ENCODE measurements at places on chromosomes 7 and 10.

DNA sequence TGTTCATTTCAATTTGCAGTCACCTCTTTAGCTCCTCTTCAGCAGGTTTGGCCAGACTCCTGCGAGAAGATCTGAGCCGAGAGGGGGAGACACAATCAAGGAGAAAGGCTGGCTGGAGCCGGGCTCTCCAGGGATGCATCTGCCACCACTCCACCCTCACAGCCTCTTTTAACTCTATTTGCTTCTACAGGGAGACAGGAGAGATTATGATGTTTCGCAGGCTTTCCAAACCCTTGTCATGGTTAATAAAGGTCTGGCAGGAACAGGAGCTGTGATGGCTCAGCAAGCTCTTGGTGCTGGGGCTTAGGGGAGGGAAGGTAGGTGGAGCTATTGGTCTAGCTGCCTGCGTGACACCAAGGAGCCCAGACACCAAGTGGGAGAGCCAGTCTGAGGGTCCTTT, 448.1 kb upstream of the PODXL start:
- peak; percentile 3 for DNase-seq

GRCh38 chr10:27225011-27225590, 15.5 kb downstream of the ACBD5 start:
- no peak for DNase-seq

DNA sequence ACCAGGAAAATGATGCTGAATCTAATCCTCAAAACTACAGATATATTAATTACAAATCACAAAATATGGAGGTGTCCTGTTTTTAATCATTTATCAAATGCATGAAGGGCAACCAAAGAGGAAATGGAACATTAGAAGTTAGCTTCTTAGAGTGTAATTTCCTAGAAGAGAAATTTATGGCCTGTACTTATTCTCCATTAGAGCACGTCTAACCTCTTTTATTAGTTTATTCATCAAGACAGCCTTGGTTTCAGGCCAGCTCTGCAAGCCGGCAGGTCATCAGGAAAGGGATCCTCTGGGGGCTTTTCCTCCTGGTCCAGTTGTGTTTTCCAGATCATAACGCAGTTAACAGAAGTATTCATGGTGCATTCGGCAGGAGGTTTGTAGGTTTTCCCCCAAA, 517.6 kb downstream of the KCNMA1 start:
- no peak for DNase-seq

GRCh38 chr10:102211615-102212299, 14.3 kb upstream of the ELOVL3 start:
- DNase-seq = no peak

- no peak for DNase-seq
Measured at GRCh38 chr7:93461350-93461749, 113.2 kb downstream of the CALCR start.

DNA sequence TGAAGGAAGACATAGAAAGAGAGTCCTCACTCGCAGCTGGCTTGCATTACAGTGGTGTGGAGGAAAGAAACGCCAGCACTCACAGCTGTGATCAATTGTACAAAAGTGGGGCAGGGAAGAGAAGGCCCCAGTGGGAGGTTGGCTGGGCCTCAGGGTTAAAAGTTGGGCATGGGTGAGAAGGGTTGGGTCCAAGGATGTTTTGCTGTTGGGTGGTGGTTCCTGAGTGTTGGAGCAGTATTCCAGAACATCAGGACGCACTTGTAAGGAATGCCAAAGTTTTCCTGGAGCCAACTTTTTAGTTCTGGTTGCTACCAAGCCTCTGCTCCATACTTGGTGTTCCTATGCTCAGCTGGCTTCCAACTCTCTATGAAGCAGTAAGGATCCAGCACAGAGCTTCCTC, 55.4 kb upstream of the MKRN1 start:
- DNase-seq = no peak

DNA sequence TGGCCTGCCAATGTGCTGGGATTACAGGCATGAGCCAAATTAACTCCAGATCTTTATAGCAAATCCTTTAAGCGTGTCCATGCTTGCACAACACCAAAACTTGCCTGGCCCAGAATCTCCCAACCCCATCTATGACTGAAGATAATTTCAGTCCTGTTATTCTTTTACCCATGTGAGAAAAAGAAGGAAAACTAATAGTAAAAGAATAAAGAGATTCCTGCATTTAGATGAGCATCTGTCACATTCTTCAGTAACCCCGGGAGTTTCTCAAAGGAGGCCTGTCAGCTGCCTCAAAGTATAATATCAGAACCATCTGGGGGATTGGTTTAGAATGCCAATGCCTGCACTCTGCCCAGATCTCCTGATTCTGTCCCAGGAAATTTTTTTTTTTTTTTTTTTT, 158.1 kb upstream of the KMT2E start:
- DNase-seq = no peak

DNA sequence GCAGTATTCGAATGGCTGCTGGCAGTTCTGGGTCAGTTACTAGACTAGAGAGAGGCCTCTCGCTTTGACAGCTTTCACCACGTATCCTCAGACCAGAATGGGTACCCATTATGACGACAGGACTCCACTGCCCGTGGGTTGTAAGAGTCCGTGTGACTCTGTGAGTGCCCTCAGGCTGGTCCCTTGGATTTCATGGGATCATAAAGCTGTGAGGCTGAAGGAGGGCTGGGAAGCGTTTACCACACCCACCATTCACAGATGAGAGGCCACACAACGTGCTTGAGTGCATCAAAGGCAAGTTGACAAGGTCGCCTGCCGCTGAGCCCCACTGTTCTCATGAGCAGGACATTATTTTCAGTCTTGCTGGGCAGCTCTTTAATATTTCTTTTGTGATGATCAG, 87.2 kb downstream of the EZH2 start:
- no peak for DNase-seq

DNA sequence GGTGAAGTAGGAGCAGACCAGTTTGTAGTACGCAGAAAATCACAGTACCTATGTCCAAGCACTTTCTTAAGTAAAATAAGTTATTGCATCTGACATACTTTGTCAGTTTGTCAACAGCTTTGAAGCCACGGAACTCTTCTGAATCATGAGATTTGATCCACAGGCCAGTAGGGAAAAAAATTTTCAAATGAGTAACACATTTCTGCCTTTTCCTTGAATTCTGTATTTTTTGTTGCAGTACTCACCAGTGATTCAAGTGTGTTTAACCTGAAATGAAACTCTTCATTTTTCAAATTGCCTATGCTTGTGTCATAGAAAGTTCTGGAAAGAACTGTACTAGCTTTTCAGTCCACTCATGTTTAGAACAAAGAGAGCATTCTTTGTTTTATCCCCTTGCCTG, 337.7 kb downstream of the GATA3 start:
- DNase-seq = no peak

DNA sequence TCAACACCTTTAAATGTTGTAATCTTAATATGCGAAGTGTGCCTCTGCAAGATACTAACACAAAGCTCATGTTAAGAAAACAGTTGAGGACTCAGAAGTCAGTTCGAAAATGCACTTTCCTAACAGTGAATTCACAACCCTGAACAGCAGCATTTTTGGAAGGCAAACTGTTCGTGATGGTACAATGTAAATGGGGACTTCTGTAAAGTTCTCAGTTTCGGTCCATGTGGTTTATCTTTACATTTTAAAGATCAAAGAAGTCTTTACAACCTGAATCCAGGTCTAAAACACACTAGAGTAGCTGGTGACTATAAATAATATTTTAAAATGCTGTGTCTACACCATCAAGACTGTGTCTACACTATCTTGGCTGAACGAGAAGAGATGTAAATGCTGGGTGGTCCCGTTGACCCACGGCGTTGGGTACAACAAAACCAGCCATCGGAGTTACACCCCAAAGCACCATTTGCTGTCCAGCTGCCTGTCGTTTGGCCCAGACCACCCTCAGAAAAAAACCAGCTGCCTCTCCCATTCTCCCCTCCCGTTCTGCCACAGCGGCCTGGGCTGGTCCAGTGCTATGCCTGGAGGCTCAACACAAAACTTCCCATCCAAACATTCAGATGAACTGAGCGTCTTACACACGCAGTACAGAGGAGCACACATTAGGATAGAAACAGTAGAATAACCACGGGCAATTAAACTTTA, 42.9 kb downstream of the MKI67 start:
- DNase-seq = no peak

- no peak for DNase-seq
Measured at GRCh38 chr7:133135451-133135850, 53.6 kb upstream of the CHCHD3 start.

- no peak for DNase-seq
Measured at GRCh38 chr10:114458955-114459354, 54.7 kb upstream of the AFAP1L2 start.

GRCh38 chr10:13960603-13961002, 370.1 kb downstream of the FRMD4A start:
- DNase-seq = no peak

DNA sequence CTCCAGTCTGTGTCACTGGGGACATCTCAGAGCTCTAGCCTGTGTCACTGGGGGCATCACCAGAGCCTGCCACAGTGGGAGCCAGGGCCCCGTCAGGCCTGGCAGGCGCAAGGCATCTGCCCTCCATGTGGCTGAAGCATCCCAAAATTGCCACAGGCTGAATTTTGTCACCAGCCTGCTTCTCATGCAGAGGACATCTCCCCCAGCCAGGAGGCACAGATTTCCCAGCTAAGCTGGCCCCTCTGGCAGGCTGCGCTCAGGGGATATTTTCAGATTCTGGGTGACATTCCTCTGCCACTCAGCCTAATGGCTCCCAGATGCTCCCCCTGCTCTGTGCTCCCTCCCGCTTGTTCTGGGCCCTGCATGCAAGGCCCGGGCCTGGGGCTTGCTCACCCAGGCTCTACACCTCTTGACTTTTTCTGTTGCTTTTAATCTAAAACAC, 64.6 kb downstream of the COL13A1 start:
- no peak for DNase-seq

GRCh38 chr7:84900215-84900614, 286.6 kb downstream of the SEMA3D start:
- no peak for DNase-seq

DNA sequence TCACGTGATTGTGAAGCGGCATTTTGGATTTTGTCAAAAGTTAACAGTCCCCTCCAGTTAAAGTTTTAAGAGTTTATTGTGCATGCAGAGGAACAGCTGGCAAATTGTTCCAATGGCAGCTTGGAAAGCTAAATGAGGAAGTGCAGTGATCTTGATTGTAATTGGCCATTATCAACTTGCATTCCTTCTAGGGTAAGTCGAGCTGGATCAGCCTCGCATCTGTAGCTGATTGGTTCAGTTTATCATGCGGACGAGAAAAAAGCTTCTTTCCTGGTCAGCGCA, 566 bp downstream of the ZNF789 start:
- DNase-seq = peak; percentile 29

DNA sequence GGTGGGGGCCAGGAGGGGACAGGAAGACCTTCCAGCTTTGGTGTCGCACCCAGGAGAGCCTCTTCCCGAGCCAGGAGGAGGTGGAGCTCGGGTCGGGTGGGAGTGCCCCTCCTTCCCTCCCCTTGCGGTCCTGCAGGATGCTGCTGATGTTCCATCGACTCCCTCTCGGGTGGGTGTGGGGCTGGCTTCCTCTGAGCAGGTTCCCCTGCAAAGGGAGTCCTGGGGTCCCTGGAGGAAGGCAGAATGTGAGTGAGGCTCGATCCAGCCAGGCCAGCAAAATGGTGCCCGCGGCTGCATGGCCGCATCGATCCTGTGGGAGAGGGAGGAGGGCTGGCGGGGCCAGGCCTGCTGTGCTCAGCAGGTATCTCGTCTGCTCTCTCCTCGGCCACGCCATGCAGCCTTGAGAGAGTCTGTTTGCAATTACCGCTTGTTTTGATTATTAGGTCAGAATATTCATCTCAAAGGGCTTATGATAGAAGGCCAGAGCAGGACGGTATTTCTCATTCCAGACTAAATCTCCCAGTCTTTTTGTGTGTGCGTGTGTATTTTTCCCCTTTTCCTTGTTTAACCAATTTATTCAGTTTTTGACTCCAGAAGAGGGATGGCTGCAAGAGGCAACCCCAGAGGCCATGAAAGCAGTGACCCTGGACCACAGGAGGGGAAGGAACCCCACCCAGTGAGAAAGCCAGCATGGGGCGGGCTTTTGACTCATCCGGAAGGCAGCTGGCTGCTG, 137.3 kb upstream of the ZMIZ1 start:
- DNase-seq = no peak

DNA sequence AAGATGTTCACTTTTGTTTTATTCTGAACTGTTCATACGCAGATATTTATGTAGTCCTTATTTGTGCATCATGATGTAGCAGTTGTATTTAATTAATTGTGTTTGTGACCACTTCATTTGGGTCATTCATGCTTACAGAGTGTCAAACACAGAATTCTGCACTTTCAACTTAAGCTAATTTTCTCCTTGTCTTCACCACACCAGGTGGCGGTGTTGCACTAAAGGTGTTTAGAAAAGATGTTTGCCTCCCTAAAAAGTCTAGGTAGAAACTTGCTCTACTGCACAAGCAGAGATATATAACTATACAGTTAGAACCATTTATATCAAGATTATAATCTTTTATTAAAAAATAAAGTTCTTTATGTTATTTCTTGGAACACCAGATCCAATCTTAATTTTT, 1.3 kb upstream of the TAS2R38 start:
- no peak for DNase-seq

GRCh38 chr7:40873248-40873647, 738.4 kb downstream of the SUGCT start:
- no peak for DNase-seq

- DNase-seq = no peak
Measured at GRCh38 chr7:74057216-74057925, 26.2 kb upstream of the LIMK1 start.

DNA sequence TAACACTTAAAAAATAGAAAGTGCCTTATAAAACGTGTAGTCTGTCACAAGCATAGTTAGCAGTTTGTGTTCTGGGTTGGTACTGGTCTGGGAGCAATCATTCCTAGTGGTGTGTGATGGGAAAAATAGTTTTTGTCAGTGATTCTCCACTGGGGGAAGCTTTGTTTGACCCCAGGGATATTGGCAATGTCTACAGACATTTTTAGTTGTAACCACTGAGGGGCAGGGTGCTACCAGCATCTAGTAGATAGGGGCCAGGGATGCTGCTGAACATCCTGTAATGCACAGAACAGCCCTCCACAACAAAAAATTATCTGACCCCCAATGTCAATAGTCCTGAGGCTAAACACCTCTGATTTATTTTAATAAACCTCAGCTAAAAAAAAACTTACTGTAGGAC, 51.6 kb upstream of the CREB5 start:
- DNase-seq = no peak

DNA sequence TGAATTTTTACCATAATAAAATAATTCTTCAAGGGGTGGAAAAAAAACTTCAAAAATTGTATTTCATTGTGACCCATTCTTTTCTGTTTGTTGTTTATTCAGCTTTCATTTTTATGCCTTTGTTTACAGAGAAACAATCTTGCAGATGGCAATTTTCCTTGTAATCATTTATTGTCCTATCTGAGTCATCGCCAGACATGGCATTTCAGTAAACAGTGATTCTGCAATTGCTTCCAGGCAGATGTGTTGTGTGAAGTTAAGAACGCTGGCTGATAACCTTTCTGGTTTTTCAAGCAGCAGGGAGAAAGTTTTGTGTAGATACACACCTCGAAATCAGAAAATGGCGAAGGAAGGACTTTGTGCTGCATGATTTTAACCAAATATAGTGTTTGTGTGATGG, 80.7 kb upstream of the RPA3 start:
- DNase-seq = no peak

- DNase-seq = no peak
Measured at GRCh38 chr10:79328737-79329504, 18.3 kb upstream of the PPIF start.

- no peak for DNase-seq
Measured at GRCh38 chr7:69739190-69739589, 140.9 kb downstream of the AUTS2 start.

- no peak for DNase-seq
Measured at GRCh38 chr7:154096-154799, 38.1 kb upstream of the FAM20C start.

Data from AG04450 (cell line).